ENCODE measurements at places on chromosomes 3 and 15.

GRCh38 chr3:98890181-98890835 lies 11.2 kb downstream of the DCBLD2 start:
- no peak for DNase-seq

DNA sequence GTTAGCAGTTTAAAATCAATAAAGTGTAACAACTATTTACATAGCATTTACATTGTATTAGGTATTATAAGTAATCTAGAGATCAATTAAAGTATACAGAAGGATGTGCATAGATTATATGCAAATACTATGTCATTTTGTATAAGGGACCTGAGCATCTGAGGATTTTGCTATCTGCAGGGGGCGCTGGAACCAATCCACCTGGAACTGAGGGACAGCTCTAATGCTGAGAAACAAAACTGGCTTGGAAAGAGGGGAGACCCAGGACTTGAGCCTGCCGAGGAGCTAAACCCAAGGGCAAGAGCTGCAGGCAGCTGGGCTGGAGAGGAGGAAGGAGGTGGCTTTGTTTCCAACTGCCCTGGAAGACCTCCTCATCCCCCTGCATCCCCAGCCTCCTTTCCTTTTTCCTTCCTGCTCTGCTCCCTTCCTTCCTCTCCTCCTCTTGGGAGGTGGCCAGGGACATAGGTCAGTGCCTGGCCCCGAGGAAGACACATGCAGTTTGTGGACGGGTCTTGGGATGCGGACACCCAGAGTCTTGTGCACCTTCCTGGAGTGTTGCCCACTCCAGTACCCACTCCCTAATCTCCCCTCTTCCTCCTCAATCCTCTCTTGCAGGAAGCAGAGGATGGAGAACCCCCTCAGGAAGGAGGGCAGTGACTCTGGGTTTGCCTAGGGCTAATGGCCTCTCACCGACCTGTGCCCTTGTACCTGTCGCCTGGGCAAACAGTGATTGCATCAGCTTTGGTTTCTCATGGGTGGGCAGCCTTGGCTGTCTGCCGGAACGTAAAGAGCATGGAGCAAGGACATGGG lies 825 bp upstream of the RTP3 start:
- peak; percentile 46 for DNase-seq

- no peak for DNase-seq
Observed at GRCh38 chr3:58622436-58622835, 44.1 kb downstream of the FAM3D start.

GRCh38 chr15:23069496-23070166 lies 30.3 kb upstream of the TUBGCP5 start:
- DNase-seq: no peak

- DNase-seq: no peak
Observed at GRCh38 chr3:127491909-127492308, 98.6 kb downstream of the TPRA1 start.

DNA sequence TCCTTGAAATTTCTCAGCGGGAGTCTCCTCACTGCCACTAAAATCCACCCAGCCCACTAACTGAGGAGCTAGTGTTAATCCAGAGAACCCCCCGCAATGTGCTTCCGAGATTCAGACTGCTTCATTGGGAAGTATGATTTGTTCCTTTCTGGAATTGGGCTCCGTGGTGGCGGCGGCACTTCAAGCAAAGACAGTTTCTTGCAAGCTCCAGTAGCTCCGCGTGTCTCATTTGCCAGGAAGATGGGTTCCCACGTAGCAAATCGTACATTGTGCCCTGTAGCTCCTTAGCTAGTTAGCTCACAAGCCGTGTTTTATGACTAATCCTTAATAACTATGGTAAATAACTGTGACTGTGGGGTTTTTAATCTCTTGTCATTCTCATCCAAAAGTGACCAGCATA lies 45.4 kb downstream of the SLC6A1 start:
- DNase-seq: no peak

- DNase-seq: no peak
Observed at GRCh38 chr3:111282024-111282423, 210.4 kb downstream of the NECTIN3 start.

DNA sequence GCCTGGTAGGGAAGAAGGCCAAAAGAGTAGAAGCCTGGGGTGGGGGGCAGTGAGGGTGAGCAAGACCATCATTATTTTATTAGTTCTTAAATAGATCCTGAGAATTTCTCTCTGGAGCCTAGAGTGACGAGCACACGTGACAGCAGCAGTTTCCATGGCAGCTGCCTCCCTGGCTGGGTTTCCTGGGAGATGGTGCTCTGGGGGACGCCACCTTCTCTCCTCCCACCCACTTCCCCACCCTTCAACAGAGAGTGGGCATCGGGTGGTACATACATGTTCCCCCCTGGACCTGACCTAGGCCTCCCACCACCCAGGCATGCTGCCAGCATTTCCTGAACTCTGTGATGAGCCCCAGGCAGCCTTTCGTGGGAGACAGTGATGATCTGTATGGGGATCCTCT lies 12.9 kb downstream of the CELF6 start:
- DNase-seq: no peak

- DNase-seq: no peak
Observed at GRCh38 chr3:175422744-175423143, 563.6 kb downstream of the NAALADL2 start.

GRCh38 chr15:86840996-86841395 lies 761.3 kb downstream of the AGBL1 start:
- DNase-seq: peak; percentile 24

DNA sequence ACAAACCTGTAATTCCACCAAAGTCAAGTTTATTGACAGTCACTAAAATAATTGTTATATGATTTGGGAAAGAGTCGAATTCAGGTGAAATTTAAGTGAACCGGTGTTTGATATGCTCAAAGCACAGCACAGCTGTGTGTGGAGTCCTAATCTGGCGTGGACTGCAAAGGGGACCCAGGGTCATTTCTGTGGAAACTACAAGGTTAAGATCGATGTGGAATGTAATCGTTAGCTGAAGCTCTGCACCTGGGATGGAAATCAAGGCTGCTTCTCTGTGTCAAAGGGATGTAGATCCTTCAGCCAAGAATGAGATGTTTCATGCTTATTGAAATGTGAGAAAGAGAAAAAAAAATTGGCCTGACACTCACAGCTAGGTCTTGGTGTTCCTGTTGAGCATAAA lies 1.6 kb upstream of the ELP6 start:
- no peak for DNase-seq

- DNase-seq: no peak
Observed at GRCh38 chr3:66466606-66467270, 34.1 kb downstream of the LRIG1 start.

DNA sequence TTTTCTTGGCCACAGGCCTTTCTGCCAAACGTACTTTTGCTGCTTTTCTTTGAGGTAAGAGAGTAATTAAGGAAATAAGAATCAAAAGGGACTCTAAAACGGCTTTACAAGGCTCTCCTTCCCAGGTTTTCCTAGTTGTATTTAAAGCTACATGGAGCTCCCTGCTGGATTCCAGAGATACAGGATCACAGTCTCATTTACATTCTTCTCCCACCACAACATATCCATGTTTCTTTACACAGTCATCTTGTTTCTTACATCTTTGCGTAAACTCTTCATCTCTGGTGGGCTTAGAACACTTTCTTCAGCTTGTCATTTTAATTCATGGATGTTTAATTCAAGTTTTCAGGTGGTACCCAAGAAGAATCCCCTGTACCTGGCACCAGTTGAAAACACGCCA lies 117.6 kb upstream of the BFSP2 start:
- DNase-seq: no peak

GRCh38 chr15:41832875-41833274 lies 5.0 kb downstream of the JMJD7 start:
- DNase-seq: peak; percentile 69

GRCh38 chr3:117921411-117921810 lies 1113.2 kb downstream of the IGSF11 start:
- DNase-seq: no peak

GRCh38 chr3:77207753-77208152 lies 167.9 kb downstream of the ROBO2 start:
- DNase-seq: no peak

DNA sequence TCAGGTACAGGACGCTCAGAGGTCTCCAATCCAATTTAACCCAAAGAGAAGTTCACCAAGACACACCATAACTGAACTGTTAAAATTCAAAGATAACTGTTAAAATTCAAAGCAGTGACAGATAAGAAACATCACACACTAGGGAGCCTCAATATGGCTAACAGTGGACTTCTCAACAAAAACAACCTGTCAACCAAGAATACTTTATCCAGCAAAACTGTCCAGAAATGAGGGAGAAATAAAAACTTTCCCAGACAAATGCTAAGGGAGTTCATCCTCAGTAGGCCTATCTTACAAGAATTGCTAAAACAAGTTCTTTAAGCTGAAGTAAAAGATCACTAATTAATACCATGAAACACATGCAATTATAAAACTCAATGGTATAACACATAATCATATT lies 36.3 kb upstream of the MYLK start:
- no peak for DNase-seq

GRCh38 chr3:35184775-35185174 lies 454.6 kb upstream of the ARPP21 start:
- DNase-seq: no peak

DNA sequence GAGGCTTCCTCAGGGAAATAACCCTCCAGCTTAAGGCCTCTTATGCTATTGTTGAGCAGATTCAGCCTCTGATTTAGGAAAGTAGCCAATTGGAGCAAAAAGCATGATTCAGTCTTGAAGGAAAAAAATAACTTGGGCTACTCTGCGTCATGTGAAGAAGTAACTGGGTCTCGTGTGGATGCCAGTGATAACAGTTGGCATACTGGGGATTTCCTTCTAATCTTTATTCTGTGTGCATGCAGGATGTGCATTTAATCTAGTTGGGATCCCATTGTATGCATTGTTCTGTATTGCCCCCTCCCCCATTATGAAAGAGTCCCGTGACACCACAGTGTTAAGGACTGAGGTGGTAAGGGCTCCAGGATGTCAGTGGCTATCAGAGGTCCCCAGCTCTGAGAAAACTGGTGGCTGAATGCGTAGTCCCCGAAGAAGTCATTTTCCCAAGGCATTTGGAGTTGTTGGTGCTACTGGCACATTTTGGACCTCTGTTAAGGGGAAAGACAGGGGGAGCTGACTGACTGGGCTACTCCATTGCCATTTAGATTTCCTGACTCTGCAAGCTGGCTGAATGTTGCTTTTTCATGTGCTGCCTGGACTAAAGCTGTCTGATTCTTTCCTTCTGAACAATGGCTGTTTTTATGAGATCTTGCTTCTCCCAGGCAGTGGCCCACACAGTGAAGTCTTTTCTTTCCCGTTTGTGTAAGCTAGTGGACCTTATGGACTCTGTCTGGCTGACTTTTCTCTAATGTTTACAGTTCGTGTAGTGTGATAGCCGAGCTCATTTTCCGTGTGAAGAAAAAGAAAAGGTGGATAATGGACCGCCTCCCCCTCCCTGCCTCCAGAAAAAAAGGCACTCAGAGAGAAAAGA lies 38.4 kb upstream of the TRAK1 start:
- peak; percentile 60 for DNase-seq

DNA sequence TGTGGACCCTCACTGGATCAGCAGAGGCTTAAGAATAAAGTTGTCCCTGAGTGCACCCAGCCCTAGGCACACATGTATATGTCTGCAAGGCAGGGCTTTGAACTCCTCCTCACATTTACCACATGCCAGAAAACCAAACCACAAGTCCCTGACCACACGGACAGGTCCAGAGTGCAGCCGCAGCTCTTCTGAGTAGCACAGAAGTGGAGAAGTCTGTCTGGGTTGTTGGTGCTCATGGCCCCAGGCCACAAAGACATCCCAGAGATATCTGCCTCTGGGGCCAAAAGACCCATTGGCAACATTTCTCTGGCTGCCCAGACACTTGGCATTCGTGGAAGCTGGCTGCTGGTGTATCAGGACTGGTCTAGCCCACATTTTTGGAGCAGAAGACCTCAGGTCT lies 17.4 kb downstream of the SUSD5 start:
- DNase-seq: no peak

- DNase-seq: peak; percentile 81
Observed at GRCh38 chr15:43903864-43904290, 77.1 kb downstream of the WDR76 start.

Data from tongue (tissue), 3 donors.